Neural progenitor cell (in vitro differentiated cells): ENCODE measurements at places on chromosomes 4 and X. TPM values are rescaled to one million over a fixed set of nuclear protein-coding genes. Genes with fewer than 3 reads are reported as not detected.
A peak's percentile ranks its signal among the peaks of the same experiment; 100 is the strongest.

GRCh38 chrX:152428596-152428995, 22.5 kb downstream of the GABRA3 start:
- H3K27ac ChIP-seq = no peak overlapping the region
- DNase-seq = no peak
- no peak overlapping the region for H3K4me3 ChIP-seq
- H3K36me3 ChIP-seq = no peaks in the 10 kb centered on the region
- H3K27me3 ChIP-seq = no peaks in the 10 kb centered on the region
- H3K4me1 ChIP-seq = no peaks in the 10 kb centered on the region

DNA sequence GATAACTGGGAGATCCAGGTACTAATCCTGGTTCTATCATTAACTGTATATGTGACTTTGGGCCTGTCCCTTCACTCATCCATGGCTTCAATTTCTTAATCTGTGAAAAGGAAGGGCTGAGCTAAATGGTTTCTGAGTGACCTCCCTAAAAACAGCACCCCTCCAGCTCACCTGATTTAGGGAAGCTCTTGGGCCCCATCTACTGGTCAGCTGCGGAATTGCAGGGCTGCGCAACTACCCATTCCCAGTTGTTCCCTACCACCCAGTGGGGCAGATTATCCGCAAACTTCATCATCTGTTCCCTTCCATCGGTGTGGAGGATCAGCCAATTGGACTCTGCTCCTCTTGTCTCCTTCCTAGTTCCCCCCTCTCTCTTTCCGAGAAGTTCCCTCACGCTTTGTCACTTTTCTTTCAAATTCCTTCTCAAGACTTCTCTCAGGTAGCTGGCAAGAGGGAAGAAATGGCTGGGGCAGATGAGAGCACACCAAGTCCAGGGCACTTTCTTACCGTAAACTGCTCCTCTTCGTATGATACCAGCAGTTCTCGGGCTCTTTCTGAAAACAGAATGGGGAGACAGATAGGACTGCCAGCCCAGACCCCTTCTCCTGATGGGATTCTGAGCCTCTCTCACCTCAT, 5.8 kb downstream of the LAS1L start:
- DNase-seq = peak; percentile 50
- no peak overlapping the region for H3K4me3 ChIP-seq
- H3K27ac ChIP-seq = no peak overlapping the region
- H3K4me1 ChIP-seq = no peaks in the 10 kb centered on the region

The XIAP gene
- 26.7 and 44.6 TPM in 2 replicates for total RNA-seq

The CITED1 gene
- 0.69 and 1.9 TPM in 2 replicates for total RNA-seq

The COL4A6 gene
- total RNA-seq = 40.5 and 62.6 TPM in 2 replicates

DNA sequence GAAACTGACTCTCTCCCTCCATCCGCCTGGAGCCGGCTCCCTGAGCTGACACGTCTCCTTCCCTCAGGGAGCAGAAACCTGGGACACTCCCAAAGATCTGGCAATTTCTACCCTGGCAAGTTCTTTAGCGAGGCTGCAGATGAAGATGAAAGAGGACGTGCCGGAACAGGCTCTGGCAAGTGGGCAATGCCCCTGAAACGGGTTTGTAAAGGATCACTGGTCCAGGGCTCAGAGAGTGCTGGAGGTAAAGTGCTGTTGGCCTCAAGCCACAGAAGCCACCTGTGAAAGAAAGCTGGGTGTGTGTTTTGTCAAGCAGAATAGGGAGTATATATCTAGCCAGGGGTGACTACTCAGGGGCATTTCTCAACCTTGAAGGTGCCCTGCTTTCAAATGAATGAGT, 131.4 kb upstream of the ATP6AP2 start:
- no peak for DNase-seq
- H3K4me3 ChIP-seq = no peak overlapping the region
- no peaks in the 10 kb centered on the region for H3K36me3 ChIP-seq
- no peaks in the 10 kb centered on the region for H3K27me3 ChIP-seq
- H3K4me1 ChIP-seq = peaks cover 20% of the 10 kb centered on the region
- H3K27ac ChIP-seq = no peak overlapping the region

The FGF13 gene
- 19.2 and 23.8 TPM in 2 replicates for total RNA-seq

- peaks cover 3% of the 10 kb centered on the region for H3K4me1 ChIP-seq
- DNase-seq = no peak
- H3K36me3 ChIP-seq = no peaks in the 10 kb centered on the region
- no peak overlapping the region for H3K4me3 ChIP-seq
These were observed 202.5 kb upstream of the MAB21L2 start for GRCh38 chr4:150379454-150379853.

The TBX22 gene
- 0.53 and 1.0 TPM in 2 replicates for total RNA-seq

GRCh38 chrX:10231461-10231860, 74.7 kb downstream of the CLCN4 start:
- H3K4me3 ChIP-seq = no peak overlapping the region
- no peaks in the 10 kb centered on the region for H3K36me3 ChIP-seq
- no peak for DNase-seq
- H3K4me1 ChIP-seq = no peaks in the 10 kb centered on the region

GRCh38 chrX:20681683-20682082, 415.0 kb upstream of the RPS6KA3 start:
- H3K4me3 ChIP-seq = no peak overlapping the region
- no peak for DNase-seq
- no peaks in the 10 kb centered on the region for H3K36me3 ChIP-seq
- H3K27ac ChIP-seq = no peak overlapping the region

The ANKRD37 gene
- 12.5 and 16.3 TPM in 2 replicates for total RNA-seq

The RIPPLY1 gene
- total RNA-seq = not detected in 2 replicates

- H3K4me3 ChIP-seq = no peak overlapping the region
- H3K27ac ChIP-seq = no peak overlapping the region
- no peak for DNase-seq
- no peaks in the 10 kb centered on the region for H3K4me1 ChIP-seq
- H3K36me3 ChIP-seq = no peaks in the 10 kb centered on the region
These were observed 121.4 kb downstream of the NHS start for GRCh38 chrX:17496407-17496806.

GRCh38 chr4:184028561-184029374, 123.7 kb downstream of the STOX2 start:
- no peak overlapping the region for H3K27ac ChIP-seq
- H3K27me3 ChIP-seq = no peaks in the 10 kb centered on the region
- no peak overlapping the region for H3K4me3 ChIP-seq
- DNase-seq = no peak
- H3K36me3 ChIP-seq = no peaks in the 10 kb centered on the region

DNA sequence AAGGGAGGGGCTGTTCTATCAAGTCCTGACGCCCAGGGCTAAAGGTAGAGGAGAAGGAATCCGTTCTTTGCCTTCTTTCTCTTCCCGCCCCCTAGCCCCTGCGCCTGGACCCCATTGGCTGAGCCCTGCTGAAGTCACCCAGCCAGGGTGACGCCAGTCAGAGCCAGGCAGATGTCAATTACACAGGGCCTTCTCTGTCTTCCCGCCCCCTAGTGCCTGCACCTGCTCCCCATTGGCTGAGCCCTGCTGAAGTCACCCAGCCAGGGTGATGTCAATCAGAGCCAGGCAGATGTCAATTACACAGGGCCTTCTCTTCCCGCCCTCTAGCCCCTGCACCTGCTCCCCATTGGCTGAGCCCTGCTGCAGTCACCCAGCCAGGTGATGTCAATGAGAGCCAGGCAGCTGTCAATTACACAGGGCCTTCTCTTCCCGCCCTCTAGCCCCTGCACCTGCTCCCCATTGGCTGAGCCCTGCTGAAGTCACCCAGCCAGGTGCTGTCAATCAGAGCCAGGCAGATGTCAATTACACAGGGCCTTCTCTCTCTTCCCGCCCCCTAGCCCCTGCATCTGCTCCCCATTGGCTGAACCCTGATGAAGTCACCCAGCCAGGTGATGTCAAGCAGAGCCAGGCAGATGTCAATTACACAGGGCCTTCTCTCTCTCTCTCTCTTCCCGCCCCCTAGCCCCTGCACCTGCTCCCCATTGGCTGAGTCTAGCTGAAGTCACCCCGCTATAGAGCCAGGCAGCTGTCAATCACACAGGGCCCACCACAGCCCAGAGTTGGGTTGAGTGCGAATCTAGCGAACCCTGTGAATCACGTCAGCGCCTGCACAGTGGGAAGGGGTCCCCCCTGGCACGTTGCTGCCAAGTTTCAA, 46.4 kb downstream of the ASMT start:
- no peaks in the 10 kb centered on the region for H3K27me3 ChIP-seq
- no peak overlapping the region for H3K4me3 ChIP-seq
- H3K27ac ChIP-seq = no peak overlapping the region
- H3K36me3 ChIP-seq = no peaks in the 10 kb centered on the region

The BEX2 gene
- total RNA-seq = 37.5 and 45.4 TPM in 2 replicates

- DNase-seq = no peak
- no peaks in the 10 kb centered on the region for H3K36me3 ChIP-seq
- H3K4me3 ChIP-seq = no peak overlapping the region
- H3K4me1 ChIP-seq = no peaks in the 10 kb centered on the region
These were observed 89.9 kb downstream of the FTHL17 start for GRCh38 chrX:30981968-30982367.

GRCh38 chrX:98380556-98380955, 1496.8 kb downstream of the RPA4 start:
- H3K27ac ChIP-seq = peak overlapping the region; percentile 49
- no peaks in the 10 kb centered on the region for H3K27me3 ChIP-seq
- peak; percentile 52 for DNase-seq
- H3K4me3 ChIP-seq = peak overlapping the region; percentile 24
- H3K4me1 ChIP-seq = peaks cover 14% of the 10 kb centered on the region

The TKTL2 gene
- 0.06 TPM in 1 of 2 replicates, not detected in the other for total RNA-seq

GRCh38 chr4:112889619-112890527, 159.6 kb upstream of the ANK2 start:
- no peak overlapping the region for H3K4me3 ChIP-seq
- no peaks in the 10 kb centered on the region for H3K36me3 ChIP-seq
- no peaks in the 10 kb centered on the region for H3K27me3 ChIP-seq
- peaks cover 39% of the 10 kb centered on the region for H3K4me1 ChIP-seq

- no peaks in the 10 kb centered on the region for H3K27me3 ChIP-seq
- H3K36me3 ChIP-seq = no peaks in the 10 kb centered on the region
- H3K27ac ChIP-seq = no peak overlapping the region
- DNase-seq = no peak
These were observed 265.9 kb upstream of the GK2 start for GRCh38 chr4:79673898-79674297.
